ENCODE measurements at places on chromosomes 7 and 10. TPM values are rescaled to one million over a fixed set of nuclear protein-coding genes. Genes with fewer than 3 reads are reported as not detected.

DNA sequence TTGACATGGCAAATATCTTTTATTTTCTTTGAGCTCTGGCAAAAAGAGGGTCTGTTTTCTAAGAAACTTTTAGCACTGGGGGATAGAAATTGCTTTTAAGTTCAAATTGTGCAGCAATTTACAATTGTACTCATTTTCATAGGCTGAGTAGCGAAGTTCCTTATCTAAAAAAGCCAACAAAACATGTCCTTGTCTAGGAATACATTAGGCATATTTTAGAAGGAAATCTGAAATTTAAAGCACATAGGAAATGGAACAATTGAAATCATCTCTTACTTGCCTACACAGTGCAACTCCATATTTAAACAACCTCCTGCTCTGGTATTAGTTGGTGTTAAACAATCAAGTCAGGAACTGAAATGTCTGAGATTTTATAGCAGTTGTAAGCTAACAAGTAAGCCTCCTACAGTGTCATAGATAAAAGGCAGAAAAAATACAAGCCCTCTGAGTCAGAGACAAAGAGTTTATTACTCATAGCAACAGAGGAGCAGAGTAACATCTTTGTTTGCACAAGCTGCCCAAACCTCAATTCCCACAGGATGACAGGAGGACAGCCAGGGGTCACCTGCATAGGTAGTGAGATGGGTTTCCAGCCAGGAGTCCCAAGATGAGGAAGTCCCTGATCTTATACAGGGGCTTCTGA is 280.2 kb upstream of the HGF start:
- peak; percentile 52 for DNase-seq

DNA sequence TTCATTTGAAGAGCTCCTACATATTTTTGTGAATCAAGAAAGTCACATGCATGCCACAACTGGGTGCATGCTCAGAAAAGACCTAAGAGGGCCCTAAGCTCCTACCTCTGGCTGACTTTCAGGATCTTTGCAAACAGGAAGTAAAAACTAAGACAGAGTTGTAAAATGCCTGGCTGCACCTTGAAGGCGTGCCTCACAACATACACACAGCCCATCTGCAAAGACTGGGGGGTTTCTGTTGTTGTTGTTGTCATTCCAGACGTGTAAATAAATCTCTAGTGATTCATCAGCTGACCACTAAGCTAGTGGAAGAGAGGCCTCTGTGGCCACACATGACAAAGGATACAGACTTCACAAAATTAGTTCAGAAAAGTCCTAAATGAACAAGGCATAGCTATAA is 31.8 kb downstream of the SMURF1 start:
- peak; percentile 58 for DNase-seq

GRCh38 chr10:119531067-119531466 is 11.5 kb downstream of the RGS10 start:
- DNase-seq, result no peak

CYP3A7 gene
- polyA plus RNA-seq, result 1.8 TPM

GLI3 gene
- polyA plus RNA-seq, result 5.4 TPM

CPA1 gene
- 2.1 TPM for polyA plus RNA-seq

Data from large intestine (tissue), 12 donors.